MV-4-11 (cell line): ENCODE measurements at places on chromosomes 7 and 10.

GRCh38 chr10:14586901-14587300 lies 187.8 kb downstream of the FAM107B start:
- DNase-seq, result no peak

DNA sequence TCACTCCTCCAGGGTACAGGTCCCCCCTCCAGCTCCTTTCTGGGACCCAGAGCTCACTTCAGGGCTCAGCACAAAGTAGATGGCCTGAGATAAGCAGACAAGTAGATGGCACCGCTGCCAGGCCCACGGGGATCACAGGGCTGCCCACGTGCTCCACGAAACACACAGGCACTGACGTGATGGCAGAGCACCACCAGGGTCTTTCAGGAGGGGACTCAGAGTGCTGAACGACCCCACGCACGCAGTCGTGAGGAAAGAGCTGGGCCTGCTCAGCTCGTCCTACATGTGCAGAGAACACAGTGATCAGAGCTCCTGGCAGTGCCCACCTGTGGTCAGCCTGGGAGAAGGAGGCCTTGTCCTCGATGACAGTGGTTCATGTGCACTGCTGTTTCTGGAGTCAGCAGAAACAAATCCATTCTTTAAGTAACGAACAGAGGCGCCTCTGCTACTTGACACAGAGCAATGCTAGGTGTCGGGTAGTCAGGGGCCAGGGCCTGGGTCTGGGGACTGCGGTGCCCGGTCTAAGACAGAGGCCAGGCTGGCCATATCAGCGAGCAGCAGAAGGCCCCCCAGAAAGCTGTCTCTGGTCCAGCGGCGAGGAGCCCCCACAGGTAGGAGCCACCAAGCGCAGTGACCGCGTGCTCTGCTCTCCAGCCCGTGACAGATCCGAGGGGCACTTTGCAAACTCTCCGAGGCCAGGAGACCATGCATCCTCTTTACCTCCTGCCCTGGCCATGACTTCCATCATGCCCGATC lies 129.8 kb upstream of the FAM20C start:
- no peak for DNase-seq

GRCh38 chr10:47043928-47044538 lies 132.8 kb downstream of the PTPN20 start:
- DNase-seq, result no peak

- no peak for DNase-seq
Measured at GRCh38 chr10:28365840-28366239, 63.0 kb upstream of the MPP7 start.

DNA sequence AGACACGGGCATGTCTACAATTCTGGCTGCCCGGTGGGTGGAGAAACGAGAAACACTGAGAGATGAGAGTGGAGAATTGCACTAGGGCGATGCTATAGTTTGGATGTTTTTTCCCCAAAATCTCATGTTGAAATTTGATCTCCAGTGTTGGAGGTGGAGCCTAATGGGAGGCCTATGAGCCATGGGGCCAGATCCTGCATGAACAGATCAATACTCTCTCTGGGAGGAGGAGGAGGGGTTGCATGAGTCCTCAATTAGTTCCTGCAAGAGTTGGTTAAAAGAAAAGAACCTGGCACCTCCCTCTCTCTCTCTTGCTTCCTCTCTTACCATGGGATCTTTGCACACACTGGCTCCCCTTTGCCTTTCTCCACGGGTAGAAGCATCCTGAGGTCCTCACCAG lies 299.1 kb downstream of the CALN1 start:
- DNase-seq, result no peak

DNA sequence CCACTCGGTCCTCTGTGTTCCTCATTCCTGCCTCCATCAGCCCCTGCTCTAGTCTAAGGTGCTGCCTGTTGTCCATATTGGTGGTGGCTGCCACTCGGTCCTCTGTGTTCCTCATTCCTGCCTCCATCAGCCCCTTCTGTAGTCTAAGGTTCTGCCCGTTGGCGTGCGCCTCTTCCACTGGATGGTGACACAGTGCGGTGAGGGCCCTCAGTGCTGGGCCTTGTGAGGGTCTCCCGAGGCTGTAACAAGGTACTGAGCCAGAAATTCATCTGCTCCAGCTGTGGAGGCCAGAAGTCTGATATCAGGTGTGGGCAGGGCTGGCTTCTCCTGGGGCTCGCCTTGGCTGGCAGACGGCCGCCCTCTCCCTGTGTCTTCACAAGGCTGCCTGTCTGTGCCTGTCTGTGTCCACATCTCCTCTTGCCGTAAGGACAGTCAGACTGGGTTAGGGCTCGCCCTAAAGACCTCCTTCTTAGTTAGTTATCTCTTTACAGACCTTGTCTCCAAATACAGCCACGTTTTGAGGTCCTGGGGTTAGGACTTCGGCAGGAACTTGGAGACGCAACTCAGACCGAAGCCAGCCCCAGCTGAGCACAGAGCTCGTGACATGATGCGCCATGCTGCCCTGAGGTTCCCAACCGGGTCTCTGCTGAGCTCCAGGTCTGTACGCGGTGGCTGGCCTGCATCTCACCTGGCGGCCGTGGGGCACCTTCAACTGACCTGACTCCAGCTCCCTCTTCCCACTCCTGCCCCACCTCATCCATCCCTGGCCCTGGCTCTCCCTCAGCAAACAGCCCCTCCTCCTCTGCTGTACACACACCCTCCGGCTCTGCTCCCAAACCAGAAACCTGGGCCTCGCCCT lies 181.4 kb upstream of the SHH start:
- DNase-seq, result no peak
